ENCODE measurements at places on chromosomes 12 and 14.

DNA sequence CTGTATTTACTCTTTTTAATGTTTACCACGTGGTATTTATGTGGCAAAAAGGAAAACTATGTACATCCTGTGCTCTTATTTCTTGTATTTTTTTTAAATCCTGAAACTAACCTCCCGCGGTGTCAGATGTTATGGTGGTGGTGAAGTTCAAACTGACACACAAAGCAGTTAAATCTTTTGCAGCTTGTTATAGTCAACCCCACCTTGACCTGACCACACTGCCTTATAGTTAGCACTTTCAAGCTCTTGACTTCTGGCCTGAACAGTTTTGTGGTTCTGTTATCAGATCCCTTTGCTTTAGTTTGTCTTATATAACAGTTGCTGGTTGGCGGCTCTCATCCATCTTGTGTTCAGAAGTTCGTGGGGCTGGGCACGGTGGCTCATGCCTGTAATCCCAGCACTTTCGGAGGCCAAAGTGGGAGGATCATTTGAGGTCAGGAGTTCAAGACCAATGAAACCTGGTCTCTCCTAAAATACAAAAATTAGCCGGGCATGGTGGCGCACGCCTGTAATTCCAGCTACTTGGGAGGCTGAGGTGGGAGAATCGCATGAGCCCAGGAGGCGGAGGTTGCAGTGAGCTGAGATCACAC, 2.1 kb downstream of the UNG start:
- peak; percentile 27 for DNase-seq

DNA sequence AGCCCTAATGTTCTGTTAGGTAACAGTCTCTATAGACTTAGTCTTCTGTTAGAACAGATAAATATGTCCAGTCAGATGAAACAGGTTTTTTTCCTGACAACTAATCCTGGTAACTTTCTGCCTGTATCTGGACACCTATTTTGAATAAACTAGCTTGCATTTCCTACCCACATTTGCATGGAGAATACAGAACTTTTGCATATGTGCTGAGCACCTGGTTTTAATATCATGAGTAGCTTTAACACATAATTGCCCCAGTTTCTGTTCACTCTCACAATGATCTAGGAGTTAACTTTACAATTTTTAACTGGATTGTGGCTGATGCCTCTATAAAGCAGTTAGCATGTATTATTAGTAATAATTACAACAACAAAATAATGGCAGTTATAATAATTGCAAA, 111.7 kb downstream of the KTN1 start:
- no peak for DNase-seq

DNA sequence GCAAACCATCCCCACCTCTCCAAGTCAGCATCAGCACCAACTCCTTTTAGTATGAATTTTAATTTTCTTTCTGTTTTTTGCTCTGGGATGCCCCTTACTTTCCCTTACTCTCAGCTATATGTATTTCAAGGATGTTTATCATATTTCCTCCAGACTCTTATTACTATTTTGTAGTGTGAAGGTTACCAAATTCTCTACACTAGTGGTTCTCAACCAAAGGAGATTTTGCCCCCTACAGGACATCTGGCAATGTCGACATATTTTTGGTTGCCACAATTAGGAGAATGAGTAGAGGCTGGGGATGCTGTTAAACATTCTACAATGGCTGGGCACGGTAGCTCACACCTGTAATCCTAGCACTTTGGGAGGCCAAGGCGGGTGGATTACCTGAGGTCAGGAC, 29.1 kb upstream of the SOS2 start:
- DNase-seq = peak; percentile 54

DNA sequence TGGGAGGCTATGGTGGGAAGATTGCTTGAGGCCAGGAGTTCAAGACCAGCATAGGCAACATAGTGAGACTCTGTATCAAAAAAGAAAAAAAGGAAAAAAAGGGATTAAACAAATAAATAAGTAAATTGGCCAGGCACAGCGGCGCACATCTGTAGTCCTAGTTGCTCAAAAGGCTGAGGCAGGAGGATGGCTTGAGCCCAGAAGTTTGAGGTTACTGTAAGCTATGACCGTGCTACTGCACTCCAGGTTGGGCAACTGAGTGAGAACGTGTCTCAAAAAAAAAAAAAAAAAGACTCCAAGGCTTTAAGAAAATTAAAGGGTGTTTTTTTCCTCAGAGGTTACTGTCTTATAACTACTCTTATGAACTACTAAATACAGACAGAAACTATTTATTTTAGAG, 11.7 kb downstream of the BEST3 start:
- peak; percentile 64 for DNase-seq

GRCh38 chr12:29566441-29566840, 69.0 kb upstream of the OVCH1 start:
- peak; percentile 86 for DNase-seq

DNA sequence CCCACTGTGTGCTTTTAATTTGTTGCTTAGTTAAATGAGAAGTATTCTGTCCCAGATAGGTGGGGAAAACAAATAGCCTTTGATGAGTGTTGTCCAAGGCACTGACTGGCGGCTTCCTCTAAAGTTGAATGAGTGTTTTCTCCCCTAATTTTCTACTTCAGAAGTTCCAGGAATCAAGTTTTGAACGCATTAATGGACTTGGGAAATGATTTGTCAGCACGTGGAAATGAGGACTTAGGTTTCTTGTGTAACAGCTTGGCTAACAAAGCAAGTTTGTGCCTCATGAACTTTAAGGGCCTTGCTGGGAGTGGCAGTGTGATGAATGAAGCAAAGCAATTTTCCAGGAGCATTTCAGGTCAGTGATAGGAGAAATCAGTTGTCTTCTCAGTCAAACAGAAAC, 56.9 kb downstream of the LIN52 start:
- DNase-seq = peak; percentile 49

GRCh38 chr14:32474478-32475195, 145.5 kb downstream of the AKAP6 start:
- no peak for DNase-seq

GRCh38 chr12:8559676-8560075, 19.0 kb upstream of the CLEC4E start:
- DNase-seq = no peak

- DNase-seq = peak; percentile 66
These were observed 290.3 kb downstream of the NAV3 start for GRCh38 chr12:78120866-78121560.

DNA sequence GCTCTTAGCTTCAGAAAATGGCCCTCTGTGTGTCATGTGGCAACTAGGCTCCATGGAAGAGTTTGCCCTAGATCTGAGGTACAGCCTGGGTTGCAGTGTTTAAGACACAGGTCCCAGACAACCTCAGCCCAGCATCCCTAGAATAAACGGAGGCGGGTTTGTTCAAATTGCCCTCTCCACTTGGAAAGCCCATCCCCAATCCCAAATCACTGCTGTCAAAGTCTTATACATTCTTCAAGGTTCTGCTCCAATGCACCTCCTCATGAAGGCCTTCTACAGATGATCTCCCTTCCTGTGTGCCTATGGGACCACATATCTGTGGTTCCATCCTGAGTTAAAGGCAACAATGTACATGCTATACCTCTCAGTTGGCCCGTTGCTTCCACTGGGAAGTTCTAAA, 289.8 kb downstream of the DPF3 start:
- DNase-seq = no peak

DNA sequence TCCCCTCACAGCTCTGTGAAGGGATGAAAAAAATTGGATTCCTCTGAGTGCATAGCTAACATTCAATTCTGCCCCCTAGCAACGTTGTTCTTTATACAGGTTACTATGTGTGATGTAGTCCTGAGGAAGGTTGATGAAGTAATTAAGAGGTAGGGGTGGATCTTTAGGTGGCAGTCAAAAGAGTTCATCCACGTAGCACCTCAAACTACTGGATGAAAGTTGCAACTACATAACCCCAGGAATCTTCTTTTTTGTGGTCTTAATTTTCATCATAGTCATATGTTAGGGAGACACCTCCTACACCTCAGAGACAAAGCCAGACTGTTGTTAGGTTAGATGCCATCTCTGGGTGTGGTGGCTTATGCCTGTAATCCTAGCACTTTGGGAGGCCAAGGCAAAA, 10.2 kb upstream of the NFE2 start:
- no peak for DNase-seq

Data from iris pigment epithelial cell (primary cell).